ENCODE measurements at places on chromosomes 1 and 21.
A peak's percentile ranks its signal among the peaks of the same experiment; 100 is the strongest.

GRCh38 chr1:29202584-29203340, 21.1 kb upstream of the SRSF4 start:
- peak; percentile 81 for DNase-seq

DNA sequence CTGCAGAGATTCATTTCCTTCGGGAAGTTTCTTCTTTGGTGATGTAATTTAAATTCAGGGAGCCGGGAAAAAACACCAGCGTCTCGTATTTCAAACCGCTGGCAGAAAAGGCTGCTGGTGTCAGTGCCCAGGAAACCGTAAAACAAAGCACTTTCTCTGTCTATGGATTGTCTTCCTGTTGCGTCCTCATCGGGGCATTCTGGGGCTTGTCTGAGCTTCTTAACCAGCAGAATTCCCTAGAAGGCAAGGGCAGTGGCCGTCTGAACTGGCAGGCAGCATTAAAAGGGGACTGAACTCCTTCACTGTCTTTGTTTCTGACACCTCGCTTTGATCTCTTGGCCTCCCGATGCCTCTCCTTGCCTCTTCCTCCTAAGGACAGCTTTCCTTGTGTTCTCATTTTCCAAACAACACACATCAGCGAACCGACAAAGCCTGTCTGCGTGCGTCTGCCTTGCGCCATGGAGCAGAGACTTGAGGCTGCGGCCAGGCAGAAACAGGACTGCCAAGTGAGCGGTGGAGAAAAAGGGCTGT, 391.6 kb upstream of the VAMP3 start:
- DNase-seq = no peak

DNA sequence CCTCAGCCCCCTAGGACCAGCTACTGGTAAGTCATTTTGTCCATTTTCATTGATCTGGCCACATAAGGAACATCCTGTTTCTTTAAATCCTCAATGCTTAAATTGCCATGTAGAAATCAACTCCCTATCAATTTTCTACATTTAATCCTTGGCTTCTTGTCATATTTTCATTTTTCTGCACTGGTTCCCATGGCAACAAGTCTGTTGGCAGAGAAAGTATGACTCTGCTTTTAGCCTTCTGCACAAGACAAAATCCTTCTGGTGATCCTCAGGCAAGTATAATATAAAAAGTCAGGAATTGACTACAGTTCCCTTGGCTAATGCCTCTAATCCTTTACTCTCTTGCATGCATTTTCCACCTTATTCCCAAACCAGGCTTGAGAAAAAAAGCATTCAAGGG, 65.0 kb downstream of the LRRC40 start:
- no peak for DNase-seq

DNA sequence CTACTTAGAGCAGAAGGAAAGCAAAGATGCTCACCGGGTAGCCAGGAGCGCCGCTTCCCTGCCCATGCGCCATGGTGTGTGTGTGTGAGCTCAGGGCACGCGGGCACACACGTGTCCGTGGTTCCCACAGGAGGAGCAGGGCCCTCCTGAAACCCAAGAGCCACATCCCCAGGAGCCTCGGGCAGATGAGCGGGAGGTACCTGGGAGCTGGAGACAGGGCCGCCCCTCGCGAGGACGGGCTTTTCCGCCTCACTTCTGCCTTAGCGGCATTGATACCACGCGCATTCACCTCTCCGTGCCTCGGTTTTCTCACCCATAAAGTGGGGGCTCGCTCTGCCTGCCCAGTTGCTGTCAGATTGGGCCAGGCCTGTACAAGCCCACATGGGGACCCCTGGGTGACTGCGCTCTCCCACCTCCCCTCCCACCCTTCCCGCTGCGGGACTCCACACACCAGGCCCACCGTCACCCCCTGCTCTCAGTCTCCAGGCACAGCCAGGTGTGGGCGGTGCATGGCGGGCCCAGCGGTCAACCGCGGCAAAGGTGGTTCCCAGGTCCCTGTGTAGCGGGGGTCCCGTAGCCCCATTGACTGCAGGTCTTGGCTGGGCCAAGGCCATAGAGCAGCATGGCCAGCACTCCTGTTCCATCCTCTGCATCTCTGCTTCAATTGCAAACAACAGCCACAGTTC, 66.3 kb downstream of the SIK1 start:
- no peak for DNase-seq

- DNase-seq = no peak
Measured at GRCh38 chr1:36304970-36305914, 926 bp upstream of the SH3D21 start.

DNA sequence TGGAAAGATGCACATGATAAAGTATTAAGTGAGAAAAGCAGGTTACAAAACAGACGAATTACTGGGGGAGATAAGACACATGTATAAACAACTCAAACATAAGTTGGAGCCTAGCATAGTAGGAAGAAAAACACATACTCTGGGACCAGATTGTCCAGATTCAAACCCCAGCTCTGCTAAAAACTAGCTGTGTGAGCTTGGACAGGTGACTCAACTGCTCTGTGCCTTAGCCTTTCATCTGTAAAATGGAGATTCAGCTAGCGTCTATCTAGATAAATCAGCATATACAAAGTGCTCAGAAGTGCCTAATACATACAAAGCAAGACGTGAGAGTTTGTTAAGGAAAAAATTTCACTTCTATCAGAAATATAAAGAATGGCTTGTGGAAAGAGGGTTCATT, 254.0 kb upstream of the POU3F1 start:
- no peak for DNase-seq

DNA sequence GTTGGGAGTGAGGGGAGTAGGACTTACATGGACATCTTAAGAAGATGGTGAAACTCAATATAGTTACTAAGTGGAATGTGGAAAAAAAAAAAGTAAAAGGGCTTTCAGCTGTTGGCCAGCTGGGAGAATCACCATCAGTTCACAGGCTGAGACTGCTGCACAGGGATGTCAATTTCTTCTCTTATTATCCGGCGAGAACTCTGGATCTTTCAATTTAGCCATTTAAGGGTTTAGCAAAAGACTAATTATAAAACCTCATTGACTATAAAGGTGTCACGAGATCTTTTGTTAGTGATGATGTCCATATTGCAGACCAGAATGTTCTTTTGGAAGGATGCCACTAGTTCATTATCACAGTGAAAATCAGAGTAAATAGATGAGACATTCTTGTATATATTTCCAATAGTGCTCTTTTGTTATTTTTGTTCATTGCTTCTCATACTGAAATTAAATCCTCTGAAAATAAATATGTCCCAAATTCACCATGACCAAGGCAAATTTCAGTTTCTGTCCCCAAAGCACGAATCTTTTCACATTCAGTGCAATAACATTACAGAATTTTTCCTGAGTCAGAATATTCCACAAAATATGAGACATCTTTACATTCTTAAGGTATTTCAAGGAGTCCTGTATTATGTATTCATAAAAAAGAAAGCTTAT, 266.1 kb downstream of the DNM3 start:
- no peak for DNase-seq

DNA sequence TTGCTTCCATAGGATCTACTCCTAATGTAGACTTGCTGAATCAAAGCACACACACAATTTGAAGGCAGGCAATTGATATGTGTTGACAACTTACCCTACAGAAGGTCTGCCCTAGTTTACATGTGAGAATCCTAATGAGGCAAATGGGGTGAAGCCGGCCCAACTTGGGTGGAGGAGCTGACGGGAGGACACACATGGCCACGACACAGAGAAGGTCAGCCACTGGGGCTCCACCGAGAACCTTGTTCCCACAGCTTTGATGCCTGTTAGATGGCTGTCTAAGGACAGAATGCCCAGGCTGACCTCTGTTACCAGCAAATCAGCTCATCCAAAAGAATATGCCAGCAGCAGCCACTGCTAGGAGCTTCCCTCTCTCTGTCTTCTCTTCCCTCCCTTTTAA, 1.5 kb upstream of the PLA2G2D start:
- no peak for DNase-seq

- DNase-seq = no peak
Measured at GRCh38 chr1:212561501-212561931, 47.0 kb upstream of the ATF3 start.

GRCh38 chr1:96481409-96481808, 240.2 kb upstream of the PTBP2 start:
- DNase-seq = no peak

DNA sequence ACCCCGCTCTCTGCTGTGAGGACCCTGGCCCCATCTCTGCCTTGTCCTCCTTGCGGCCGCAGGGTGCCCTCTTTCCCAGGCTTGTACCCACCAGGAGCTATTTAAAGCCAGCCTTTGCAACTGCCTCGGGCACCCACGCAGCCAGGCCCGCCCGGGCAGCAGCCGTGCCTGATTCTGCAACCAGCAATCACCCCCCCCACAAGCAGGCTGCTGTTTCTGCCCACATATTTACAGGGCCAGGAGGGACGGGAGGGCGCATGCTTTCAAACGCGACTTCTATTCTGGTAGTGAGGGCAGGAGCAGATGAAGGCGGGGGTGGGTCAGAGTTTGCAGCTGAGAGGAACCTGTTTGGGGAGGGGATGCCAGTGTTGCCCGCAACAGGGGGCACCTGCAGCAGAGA, 13.6 kb downstream of the GABRD start:
- DNase-seq = no peak

DNA sequence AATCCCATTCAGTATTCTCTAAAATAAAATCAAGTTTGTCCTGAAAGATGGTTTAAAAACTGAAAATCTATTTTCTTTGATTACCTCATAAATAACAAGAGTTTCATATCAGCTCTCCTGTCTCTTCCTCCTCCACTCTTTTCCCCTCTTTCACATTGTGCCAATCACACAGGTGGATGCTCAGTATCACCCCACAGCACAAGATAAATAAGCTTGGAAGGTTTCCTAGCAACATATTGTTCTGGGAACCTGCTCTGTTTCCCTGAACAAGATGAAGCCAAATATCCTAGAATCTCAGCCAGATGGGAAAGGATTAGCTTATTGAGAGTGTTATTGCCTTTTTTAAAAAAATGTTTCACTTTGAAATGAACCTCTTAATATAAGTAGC, 45.7 kb upstream of the CACYBP start:
- DNase-seq = no peak

- peak; percentile 8 for DNase-seq
Measured at GRCh38 chr1:110746644-110747259, 72.0 kb upstream of the KCNA3 start.

DNA sequence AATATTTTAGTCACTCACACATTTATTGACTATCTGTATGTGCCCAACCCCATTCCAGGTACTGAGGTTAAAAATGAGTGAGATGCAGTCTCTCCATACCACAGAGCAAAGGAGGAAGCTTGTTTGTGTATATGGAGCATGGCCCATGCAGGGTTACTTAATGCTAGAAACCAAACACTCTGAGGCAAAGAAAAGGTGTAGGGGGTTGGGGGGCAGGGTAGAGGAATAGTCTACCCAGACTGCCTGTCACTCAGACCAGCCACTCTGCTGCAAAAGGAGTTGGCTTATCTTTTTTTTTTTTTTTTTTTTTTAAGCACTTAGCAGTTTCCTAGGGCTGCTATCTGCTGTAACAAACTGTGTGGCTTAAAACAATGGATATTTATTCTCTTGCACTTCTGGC, 19.8 kb downstream of the PGM1 start:
- no peak for DNase-seq

- DNase-seq = peak; percentile 80
Measured at GRCh38 chr21:27813750-27814149, 846.9 kb upstream of the ADAMTS5 start.

DNA sequence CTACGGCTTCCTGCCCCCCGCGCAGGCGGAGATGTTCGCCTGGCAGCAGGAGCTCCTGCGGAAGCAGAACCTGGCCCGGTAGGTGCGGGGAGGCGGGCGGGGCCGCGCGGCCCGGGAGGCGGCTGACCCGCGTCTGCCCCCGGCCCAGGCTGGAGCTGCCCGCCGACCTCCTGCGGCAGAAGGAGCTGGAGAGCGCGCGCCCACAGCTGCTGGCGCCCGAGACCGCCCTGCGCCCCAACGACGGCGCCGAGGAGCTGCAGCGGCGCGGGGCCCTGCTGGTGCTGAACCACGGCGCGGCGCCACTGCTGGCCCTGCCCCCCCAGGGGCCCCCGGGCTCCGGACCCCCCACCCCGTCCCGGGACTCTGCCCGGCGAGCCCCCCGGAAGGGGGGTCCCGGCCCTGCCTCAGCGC, 16.6 kb downstream of the NOC2L start:
- DNase-seq = no peak

DNA sequence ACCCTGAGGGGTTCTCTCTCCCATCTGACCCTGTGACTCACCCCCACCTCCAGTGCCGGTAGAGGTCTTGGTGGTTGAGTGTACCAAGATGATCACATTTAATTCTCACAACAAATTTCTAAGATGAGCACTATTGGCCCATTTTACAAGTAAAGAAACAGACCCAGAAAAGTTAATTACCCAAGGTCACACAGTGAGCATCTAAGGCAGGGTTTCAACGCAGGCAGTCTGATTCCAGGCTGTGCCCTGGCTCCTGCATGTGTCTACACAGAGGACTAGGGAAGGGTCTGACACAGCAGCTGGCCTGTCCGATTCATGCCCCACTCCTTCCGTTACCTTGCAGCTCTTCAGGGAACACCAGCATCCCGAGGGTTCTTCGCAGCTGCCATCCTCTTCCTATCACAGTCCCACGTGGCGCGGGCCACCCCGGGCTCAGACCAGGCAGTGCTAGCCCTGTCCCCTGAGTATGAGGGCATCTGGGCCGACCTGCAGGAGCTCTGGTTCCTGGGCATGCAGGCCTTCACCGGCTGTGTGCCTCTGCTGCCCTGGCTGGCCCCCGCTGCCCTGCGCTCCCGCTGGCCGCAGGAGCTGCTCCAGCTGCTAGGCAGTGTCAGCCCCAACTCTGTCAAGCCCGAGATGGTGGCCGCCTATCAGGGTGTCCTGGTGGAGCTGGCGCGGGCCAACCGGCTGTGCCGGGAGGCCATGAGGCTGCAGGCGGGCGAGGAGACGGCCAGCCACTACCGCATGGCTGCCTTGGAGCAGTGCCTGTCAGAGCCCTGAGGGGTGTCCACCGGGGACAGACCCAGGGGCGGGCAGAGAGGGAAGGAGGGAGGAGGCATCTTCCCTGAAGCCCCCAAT, 7.5 kb downstream of the NCDN start:
- DNase-seq = no peak

DNA sequence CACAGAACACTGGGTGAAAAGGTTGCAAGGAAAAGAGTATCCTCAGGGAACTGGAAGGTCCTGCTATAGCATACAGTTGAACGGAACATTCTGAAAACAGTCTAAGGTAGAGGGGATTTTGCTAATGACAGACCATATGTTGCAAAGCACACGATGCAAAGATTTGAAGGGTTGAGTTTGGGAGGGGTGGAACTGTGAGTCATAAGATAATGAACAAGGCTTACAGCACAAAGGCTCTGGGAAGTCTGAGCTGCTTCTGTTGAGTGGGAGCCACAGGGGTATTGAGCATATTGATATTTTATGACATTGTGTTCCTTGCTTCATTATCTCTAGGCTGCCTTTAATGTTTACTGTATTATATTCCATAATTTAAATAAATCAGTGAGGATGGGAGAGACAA, 104.9 kb downstream of the PLPPR4 start:
- no peak for DNase-seq

- no peak for DNase-seq
Measured at GRCh38 chr1:173152598-173152997, 54.5 kb downstream of the TNFSF4 start.

DNA sequence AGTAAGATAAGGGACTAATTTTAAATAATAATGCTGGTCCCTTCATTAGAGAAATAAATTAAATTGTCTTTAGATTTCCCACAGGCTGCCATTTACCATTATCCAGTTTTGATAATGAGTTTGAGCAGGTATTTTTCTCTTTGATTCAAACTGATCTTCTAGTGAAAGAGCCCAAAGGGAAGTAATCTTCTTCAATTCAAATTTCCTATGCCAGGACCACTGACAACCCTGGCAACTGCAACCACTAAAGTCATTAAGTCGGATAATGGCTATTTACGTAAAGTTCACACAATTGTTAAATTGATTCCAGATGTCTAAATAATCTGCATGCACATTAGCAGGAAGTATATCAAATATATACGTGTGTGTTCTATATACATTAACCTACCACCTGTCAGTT, 399.3 kb downstream of the PTPRC start:
- no peak for DNase-seq
